Ammon's horn (tissue), 1 donor: ENCODE measurements at places on chromosomes 11 and 22.
A peak's percentile ranks its signal among the peaks of the same experiment; 100 is the strongest.

GRCh38 chr11:17353821-17354600 lies 2.4 kb downstream of the NCR3LG1 start:
- no peak for DNase-seq

- no peak for DNase-seq
These were observed 58.5 kb upstream of the NTM start for GRCh38 chr11:131311776-131312514.

GRCh38 chr11:11280826-11281225 lies 72.2 kb downstream of the CSNK2A3 start:
- no peak for DNase-seq

GRCh38 chr11:22671751-22672150 lies 5.3 kb downstream of the GAS2 start:
- no peak for DNase-seq

DNA sequence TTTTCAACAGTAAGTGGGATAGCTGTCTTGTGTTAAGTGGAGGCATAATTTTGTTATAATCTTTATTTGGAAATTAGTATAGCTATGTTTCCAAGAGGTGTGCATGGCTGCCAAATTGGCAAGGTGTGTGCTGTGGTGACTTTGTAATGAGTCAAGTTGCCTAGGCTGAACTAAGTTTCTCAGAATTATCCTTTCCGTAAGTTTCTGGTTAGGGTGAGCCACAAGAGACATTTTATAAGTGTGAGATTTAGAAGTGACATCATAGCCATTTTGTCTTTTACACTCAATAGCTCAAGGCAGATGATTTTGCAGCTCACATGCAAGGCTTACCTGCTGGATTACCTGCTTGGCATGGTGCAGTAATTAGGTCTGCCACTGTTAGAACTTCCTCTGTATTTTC lies 90.3 kb downstream of the C11orf87 start:
- DNase-seq, result no peak

DNA sequence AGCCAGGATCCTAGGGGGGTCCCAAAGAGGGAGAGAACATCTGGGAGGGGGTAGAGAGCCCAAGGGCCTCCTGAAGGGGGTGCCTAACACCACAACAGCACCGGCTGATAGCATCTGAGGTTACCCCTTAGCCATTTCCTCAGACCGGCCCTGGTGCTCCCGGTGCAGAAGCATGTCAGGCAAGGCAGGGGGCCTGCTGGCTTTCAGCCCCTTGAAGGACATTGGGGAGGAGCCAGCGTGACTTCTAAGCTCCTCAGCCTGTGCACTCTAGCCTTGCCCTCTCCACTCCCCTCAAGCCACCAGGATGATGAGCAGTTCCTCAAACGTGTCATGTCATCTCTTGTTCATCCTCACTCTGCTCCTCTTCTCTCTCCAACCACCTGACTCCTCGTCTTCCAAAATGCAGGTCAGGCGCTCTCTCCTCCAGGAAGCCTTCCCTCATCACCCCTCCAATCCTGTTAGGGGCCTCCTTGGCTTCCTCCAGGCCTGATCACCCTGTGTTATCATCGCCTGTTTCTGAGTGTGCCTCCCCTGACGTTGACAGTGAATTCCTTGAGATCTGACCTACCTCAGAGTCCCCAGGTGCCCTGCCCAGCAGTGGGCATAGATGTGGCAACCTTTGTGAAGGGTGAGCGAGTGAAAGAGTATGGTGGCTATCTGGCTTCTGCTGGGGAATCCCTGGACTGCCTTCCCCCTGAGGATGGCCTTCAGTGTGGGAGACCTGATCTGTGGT lies 6.1 kb downstream of the P2RY2 start:
- no peak for DNase-seq

- DNase-seq, result no peak
These were observed 7.3 kb downstream of the TRIM21 start for GRCh38 chr11:4385978-4386740.

- no peak for DNase-seq
These were observed 30.6 kb downstream of the SC5D start for GRCh38 chr11:121323046-121323607.

DNA sequence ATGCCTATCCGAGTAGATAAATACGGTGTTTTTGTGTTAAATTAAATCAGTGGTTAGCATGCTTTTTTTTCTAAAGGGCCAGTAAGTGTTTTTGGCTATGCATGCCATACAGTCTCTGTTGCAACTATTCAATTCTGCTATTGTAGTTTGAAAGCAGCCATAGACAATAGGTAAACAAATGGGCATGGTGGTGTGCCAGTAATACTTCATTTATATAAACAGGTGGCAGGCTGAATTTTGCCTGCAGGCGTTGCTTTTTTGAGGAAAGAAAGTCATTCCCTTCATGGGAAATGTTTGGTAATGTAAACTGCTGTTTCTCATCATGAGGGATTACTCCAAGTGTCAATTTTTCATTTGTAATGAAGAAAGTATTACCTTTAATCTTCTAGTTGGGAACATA lies 106.5 kb downstream of the TMEM135 start:
- no peak for DNase-seq

- DNase-seq, result no peak
These were observed 16.9 kb downstream of the FXYD6 start for GRCh38 chr11:117859488-117860112.

DNA sequence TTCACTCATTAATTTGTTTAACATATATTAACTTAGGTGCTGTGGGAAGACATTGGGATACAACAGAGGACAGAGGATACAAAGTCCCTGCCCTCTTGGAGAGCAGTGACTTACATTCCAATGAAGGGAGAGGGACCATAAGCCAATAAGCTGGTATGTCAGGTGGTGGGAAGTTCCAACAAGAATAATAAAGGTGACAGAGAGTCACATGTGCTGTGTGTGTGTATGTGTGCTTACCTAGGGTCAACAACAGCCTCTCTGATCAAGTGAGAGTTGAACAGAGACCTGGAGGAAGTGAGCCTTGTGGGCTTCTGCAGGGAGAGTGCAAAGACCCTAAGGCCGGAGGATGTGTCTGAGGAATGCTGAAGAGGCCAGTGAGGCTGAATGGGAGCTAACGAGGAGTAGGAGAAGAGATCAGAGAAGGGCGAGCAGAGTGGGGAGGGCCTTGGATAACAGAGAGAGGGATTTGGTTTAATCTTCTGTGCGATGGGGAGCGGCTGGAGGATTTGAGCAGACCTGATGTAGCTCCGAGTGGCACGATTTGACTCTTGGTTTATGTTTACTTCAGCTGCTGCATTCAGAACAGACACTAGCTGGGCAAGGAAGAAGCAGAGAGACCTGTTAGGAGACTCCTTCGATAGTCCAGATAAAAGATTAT lies 35.3 kb downstream of the MAP6 start:
- DNase-seq, result no peak

DNA sequence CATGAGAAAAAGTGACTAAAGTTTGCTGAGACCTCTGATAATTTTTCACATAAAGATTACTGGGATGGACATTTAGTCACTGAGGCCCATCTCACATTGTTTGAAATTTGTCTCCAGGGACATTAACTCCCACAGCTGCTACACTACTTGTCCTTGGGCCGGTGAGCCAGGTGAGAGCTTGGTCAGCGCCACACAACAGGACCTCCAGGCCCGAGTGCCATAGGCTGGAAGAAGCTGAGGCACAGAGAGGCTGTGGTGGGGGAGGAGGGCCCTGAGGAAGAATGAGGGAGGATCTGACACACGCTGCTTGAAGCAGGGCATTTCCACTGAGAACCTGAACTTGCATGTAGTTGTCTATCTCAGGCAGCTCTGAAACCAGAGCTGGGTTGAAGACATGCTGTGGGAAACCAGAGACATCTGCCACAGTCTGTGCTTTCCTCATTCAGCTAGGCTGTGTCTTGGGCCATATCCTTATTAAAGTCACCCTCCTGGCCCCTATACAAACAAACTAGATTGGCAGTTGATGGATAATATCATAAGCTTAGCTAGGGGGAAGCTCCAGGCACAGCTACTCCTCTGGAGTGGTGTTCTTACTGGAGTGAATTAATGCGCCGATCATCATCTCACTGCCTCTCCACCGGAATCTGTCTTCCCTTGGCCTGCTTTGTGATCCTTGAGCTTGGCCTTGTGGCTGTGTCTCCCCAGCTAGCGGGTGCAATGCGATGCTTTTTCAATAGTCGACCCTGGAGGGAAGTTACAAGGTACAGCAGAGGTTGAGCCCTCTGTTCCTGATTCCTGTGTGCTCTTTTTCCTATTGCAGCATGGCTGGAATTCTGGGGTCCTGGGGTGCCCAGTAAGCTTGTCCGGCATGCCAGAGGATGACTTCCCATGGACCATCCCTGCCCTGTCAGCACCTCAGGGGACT lies 225.3 kb upstream of the B3GAT1 start:
- no peak for DNase-seq

DNA sequence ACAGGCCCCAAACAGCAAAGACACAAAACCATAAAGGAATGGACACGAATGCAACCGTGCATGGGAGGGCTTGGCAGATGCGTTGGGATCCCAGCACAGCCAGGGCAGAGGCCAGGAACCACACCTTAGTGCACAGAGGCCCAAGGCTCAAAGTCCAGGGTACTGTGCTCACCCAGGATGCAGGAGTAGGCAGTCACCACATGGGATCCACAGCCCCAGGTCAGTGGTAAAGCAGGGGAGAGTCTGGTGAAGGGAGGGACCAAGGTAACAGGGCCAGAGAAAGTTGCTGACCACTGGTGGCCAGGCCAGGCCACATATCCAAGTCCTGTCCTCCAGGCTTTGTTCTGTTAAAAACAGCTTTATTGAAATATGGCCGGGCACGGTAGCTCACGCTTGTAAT lies 6.5 kb upstream of the CERK start:
- DNase-seq, result no peak

DNA sequence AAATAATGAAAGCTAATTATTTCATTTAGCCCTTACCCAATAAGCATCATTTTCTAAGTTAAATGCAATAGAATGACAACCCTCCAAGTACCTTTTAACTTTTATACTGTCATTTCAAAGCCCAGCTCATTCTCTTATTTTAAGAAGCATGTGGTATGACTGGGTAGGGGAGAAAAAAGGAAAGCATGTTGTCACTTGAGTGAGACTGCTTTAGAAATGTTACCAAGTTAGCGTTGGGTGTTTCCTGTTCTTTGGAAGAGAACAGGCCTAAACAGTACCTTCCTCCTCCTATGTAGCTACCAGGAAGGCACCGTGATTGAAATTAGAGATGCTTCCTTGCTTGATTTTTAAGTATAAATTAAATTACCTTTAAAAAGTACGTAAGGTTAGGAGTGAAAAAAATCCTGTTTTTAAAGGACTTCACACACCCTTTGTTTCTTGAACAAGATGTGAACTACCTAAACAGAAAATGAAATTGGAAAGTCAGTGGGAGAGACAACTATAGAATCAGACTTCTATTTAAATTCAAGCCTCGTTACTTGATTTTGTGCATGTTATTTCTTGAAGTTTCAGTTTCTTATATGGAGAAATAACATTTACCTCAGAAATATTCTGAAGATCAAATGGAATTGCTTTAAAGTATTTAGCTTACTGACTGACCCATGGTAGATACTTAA lies 741 bp upstream of the CNTF start:
- DNase-seq, result no peak

DNA sequence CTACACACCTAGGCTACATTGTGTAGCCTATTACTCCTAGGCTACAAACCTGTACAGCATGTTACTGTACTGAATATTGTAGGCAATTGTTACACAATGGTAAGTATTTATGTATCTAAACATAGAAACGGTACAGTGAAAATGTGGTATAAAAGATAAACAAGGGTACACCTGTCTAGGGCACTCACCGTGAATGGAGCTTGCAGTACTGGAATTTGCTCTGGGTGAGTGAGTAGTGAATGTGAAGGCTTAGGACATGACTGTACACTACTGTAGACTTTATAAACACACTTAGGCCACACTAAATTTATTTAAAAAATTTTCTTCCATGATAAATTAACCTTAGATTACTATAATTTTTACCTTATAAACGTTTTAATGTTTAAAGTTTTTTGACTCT lies 171.7 kb upstream of the NCAM1 start:
- no peak for DNase-seq

DNA sequence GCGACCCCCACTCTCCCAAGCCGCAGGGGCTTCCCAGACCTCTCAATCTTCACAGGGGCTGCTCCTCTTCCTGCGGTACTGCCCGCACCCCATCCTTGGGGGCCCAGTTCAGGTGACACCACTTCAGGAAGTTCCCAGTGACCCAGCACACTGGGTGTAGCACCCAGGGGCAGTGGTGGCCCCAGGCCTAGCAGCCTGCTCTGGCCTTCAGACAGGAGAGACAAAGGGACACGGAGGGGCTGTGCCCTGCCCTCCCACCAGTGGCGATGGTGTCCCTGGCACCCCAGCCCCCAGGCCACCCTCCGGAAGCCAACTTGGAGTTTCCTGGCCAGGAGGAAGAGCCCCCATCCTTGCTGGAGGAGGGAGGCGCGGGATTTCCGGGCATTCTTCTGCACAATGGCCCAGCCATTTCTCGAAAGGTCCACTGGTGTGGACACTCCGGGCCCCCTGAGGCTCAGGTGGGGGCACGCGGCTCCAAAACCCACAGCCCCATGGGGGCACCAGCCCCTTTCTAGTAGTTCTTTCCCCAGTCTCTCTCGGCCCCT lies 978 bp upstream of the CLDN5 start:
- no peak for DNase-seq

GRCh38 chr11:124644426-124645280 lies 22.0 kb downstream of the TBRG1 start:
- DNase-seq, result peak; percentile 87
